ENCODE measurements at places on chromosomes 12 and 14. TPM values are rescaled to one million over a fixed set of nuclear protein-coding genes. Genes with fewer than 3 reads are reported as not detected.

DNA sequence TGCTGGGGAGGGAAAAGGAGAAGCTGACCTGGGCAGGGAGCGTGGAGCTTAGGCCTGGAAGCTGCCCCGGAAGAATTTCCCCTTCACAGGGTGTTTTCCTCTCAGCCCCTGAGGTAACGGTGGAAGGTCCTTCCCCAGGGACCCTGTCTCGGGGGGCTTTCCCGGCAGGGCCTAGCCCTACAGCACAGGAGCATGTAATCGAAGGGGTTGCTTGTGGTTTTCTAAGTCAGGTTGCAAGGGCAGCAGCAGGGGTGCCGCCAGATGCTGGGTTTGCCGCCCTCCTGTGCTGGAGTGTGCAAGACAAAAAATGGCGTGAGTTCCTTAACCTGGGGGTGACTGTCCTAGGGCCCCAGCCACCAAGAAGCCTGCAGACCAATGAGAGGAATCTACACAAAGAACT is 1.6 kb upstream of the KRT74 start:
- no peak for DNase-seq

The MAPK1IP1L gene
- 89.3 TPM for polyA plus RNA-seq

- no peak for DNase-seq
These were observed 22.1 kb downstream of the FAIM2 start for GRCh38 chr12:49881415-49882247.

- DNase-seq = no peak
These were observed 146.6 kb downstream of the DPY19L2 start for GRCh38 chr12:63521706-63522105.

The ACADS gene
- polyA plus RNA-seq = 29.9 TPM

The POTEM gene
- not detected for polyA plus RNA-seq

DNA sequence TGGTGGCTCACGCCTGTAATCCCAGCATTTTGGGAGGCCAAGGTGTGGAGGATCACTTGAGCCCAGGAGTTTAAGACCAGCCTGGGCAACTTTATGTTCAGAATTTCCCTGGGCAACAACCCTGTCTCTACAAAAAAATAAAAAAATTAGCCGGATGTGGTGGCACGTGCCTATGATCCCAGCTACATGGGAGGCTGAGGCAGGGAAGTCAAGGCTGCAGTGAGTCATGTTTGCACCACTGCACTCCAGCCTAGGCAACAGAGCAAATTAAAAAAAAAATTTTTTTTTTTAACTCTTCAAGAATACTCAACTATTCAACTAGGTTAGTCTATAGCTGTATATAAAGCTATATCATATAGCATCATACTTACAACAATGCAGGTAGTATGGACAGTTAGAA is 113.0 kb downstream of the RALGAPA1 start:
- DNase-seq = no peak

The KITLG gene
- polyA plus RNA-seq = not detected

GRCh38 chr14:76763096-76764041 is 2.1 kb downstream of the VASH1 start:
- no peak for DNase-seq

DNA sequence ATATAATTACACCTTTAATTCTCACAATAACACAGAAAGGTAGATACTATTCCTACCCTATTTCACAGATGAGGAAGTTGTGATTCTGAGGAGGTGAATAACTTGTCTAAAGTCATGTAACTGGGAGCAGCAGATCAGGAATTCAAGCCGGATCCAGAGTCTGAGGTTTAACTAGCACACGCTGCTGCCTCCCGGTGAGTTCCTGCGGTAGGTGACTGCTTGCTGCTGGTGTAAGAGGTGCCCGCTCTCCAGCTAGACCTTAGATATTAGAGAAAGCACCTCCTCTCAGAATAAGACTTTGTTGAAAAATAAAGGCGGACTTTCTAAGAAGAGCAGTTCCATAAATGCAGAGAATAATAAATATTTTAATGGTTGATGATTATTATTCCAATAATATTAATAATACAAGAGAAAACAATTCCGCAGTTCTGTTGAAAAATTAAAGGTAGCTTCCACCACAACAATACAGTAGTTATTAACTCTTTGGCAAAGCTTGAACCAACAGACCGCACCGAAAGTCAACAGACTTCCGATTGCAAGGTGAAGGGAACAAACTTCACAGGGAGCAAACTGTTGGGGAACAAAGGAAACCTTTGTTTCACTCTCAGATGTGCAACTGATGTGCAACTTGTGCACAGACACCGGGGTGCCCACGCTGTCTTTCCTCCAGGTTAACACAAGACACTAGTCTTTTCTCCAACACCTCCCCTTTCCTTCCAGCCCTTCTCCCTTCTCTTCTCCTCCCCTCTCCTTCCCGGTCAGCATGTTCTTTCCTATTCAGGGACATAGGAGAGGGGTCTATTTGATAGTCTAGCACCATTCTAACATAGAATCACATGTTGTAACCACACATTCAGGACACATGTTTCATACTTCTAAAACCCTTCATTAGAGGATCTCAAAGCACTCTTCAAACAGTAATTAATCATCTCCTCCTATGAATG is 73.2 kb upstream of the EGLN3 start:
- no peak for DNase-seq

DNA sequence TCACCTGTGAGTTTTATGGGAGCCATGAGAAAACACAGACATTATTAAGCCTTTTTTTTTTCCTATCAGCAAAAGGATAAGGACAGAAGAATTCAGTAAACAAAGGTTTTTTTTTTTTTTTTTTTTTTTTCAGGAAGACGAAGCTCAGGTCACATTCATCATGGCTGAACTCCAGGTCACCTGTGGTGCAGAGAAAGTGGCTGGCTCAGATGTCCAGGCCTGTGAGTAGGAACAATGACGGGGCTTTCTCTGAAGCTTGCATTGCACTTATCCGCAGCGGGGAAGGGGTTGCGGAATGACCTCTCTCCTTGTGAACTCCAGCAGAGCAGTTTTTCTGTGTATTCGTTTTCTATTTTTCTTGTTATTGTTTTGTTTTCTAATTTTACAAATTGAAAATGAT is 759.6 kb upstream of the TMEM132C start:
- no peak for DNase-seq

The AQP5 gene
- polyA plus RNA-seq = not detected

DNA sequence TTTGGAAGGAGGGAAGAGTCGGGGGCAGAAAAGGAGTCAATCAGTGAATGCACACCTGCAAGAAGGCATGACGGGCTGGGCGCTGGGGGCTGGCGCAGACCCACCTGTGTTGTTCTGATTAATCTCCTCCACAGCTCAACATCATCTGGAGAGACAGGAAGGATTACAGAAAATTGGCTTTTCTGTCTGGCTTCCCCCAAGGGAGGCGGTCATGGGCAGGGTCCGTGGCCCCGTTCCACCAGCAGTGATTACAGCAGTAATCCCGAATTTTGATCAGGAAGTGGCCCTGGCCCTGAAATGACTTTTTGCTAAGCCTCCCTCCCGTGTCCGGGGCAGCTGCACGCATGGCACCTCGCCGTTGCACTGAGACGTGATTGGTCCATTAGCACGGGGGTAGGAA is 24.4 kb upstream of the GALNT9 start:
- no peak for DNase-seq

- no peak for DNase-seq
These were observed 58.7 kb upstream of the CCND2 start for GRCh38 chr12:4214877-4215228.

GRCh38 chr14:65877624-65878023 is 465.1 kb downstream of the FUT8 start:
- no peak for DNase-seq

DNA sequence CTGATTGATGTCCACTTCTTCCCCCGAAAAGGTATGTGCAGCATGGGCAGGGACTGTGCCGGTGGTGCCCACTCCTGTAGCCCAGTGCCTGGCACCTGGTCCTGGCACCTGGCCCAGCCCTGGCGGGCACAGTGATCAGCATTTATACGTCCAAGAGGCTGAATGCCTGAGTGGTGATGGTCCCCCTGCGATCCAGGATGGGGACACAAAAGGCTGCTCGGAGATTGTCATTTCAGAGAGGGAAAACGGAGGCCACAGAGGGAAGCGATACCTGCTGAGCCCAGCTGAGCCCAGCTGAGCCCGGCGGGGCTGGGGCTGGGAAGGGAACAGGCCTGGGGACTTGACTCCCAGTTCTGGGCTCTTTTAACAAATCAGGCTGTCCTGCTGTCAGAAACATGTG is 55.8 kb downstream of the PRIMA1 start:
- DNase-seq = no peak

The MGP gene
- polyA plus RNA-seq = not detected

DNA sequence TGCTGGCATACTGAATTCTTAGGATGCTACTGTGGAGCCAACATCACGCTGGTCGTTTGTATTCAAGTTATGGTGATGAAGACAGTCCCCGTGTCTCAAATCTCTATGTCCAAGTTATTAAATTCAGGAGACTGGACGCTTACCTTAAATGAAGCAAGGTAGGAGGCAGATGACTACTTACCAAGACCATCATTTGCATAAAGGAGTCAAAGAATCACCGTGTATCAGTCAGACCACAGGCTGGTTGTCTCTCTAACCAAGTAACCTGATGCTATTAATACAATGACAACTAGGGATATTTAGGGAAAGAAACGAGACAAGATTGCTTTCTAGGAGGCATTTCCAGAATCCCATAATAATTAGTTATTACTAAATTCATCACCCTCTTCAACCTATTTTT is 78.1 kb upstream of the FRMD6 start:
- DNase-seq = no peak

The MMAB gene
- 17.2 TPM for polyA plus RNA-seq

The CAPZA3 gene
- polyA plus RNA-seq = not detected

DNA sequence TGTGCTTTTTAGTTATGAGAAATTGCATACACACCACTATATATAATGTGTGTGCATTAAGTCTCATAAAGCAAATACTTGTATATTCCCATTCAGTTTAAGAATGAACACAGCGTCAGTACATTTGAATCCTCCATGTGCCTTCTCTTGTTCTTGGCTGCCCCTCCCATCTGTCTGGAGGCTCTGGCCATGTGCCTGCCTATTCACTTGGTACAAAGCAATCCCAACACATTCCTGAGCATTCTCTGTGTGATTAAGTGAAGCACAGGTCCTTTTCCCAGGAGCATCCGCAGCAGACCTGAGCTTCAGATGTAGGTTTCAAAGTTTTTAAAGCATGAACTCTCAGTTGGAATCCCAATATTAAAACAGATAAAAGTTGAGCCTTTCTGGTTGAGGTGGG is 58.7 kb downstream of the POLR3B start:
- DNase-seq = no peak

- DNase-seq = no peak
These were observed 9.2 kb upstream of the NOS1 start for GRCh38 chr12:117370588-117370987.

DNA sequence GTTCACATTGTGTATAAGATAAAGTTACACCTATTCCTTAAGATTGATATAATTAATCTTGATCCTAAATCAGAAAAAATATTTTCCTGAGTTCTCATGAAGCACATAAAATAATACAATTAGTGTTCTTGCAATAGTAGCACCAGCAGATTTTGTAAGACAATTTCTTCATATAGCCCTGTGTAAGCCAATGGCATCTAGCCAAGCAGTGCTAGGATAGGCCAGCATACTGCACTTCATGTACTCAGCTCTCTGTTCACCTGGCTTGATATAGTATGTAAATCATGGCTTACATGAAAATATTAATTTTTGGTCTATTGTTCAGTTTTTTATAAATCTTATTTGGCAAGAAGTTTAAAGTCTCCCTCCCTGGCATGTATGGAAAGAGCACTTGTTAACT is 1.9 kb downstream of the KLRF2 start:
- no peak for DNase-seq

- DNase-seq = no peak
These were observed 89.4 kb downstream of the UNC79 start for GRCh38 chr14:93520053-93520607.

- no peak for DNase-seq
These were observed 125.9 kb downstream of the CALM1 start for GRCh38 chr14:90522571-90523191.

DNA sequence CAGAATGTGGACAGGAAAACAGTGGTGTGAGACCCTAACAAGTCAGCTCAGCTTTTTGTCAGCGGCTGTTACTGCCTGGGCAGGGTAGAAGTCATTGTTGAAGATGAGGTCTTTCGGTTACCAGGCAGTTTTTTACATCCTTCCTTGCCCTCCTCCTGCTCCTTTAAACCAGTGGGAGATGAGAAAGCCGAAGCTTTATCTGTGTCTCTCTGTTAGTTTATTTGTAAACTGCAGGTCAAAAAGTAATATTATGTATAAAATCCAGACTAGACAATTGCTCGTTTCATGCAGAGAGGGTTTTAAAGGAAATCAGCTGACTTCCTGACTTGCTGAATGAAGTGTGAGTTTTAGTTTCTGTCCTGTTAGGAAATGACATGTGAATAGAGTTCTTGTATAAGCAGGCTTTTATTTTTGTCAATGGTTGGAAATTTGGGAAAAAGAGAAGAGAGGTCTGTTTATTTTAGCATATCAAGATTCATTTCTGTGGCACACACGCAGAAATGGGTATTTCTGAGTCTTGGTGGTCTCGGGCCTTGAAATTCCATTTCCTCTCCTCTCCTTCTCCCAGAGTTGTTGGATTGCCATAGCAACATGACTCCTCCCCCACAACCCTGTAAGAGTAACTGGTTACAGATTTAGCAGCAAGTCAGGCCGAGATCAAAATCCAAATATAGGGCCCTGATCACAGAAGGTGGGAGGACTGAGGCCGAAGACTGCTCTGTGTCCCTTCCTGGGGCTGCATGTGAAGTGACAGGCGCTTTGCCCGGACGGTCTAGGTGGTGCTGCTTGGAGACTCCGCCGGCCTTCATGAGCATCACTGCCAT is 60.8 kb downstream of the SAMD4A start:
- peak; percentile 44 for DNase-seq

GRCh38 chr12:386651-387050 is 2.5 kb downstream of the KDM5A start:
- DNase-seq = no peak

The STYK1 gene
- not detected for polyA plus RNA-seq

The MPHOSPH9 gene
- polyA plus RNA-seq = 32.3 TPM

The EIF2S3B gene
- 0.46 TPM for polyA plus RNA-seq

The KRT8 gene
- 1.1 TPM for polyA plus RNA-seq

DNA sequence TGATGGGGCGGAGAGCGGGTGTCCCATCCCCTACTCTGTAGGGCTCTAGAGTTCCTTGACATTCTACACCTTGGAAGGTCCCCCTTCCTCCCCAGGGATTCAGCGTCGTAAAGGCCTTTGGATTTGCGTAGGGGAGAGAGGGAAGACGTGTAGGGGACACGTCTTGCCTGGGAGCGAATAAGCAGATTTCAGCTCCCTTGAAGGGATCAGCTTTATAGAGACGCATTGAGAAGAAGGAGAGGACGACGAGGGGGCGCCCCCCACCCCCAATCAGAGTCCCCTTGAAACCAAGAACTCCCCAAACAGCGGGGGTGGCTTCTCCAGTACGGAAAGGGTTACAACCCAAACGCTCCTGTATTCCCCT is 324 bp downstream of the CALCOCO1 start:
- DNase-seq = no peak

The BLTP3B gene
- 11.0 TPM for polyA plus RNA-seq

- no peak for DNase-seq
These were observed 75.9 kb upstream of the FBRSL1 start for GRCh38 chr12:132413931-132414588.

GRCh38 chr14:24377126-24377525 is 9.1 kb downstream of the NFATC4 start:
- DNase-seq = no peak

GRCh38 chr14:61051051-61051450 is 70.0 kb downstream of the SLC38A6 start:
- no peak for DNase-seq

GRCh38 chr12:22670762-22671161 is 45.8 kb downstream of the ETNK1 start:
- DNase-seq = no peak

The MIPOL1 gene
- polyA plus RNA-seq = 0.57 TPM

The CCDC88C gene
- polyA plus RNA-seq = 17.1 TPM
